ENCODE measurements at places on chromosomes 7 and 10.

DNA sequence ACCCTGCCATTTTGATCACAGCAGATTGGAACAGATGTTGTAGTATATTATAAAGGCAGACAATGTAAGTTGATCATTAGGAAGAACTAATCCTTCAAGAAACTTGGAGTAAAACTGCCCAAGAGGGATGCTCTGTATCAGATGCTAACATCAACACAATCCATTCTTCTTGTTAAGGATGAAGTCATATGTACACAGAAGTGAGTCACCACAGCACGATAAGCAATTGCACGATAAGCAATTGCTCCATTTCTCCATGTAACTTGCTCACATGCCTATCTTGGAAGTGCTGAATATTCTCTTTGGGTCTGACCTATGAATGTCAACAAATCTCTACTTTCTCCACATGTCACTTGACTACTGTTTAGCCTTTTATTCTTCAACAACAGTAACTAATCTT is 41.5 kb upstream of the DMTF1 start:
- no peak for DNase-seq

DNA sequence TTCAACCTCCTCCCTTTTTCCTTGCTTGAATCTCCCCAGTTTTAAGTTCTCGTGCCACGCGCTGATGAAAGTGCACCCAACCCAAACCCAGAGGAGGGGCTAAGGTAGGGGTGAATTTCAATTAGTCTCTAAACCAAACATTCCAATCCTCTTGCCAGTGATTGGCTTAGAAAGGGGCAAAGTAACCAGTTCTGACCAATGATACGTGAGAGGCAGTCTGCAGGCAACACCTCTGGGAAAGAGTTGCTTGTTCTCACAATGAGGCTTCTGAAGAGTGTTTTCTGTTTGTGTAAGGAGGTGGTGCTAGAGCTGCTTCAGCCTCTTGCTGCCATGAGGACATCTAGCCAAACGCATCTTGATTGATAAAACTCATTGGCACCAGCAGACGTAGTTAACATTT is 21.8 kb downstream of the SLC35G1 start:
- DNase-seq, result no peak

DNA sequence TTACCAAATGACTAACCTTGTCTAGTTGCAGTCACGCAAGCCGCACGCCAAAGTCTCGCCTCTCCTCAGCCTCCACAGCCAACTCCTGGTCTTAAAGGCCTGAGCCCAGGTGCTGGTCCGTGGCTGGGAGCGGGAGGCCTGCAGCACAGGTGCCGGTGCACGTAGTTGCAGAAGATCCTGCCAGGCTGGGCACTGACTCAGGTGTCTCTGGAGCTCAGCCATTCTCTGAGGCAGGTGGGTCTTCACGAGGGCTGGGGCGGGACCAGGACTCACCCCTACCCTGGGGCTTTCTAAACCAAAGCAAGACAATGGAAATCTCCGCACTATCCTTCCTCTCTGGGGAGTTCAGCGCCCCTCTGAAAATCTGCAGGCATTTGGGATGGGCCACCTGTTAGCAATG is 216.4 kb downstream of the MLLT10 start:
- no peak for DNase-seq

DNA sequence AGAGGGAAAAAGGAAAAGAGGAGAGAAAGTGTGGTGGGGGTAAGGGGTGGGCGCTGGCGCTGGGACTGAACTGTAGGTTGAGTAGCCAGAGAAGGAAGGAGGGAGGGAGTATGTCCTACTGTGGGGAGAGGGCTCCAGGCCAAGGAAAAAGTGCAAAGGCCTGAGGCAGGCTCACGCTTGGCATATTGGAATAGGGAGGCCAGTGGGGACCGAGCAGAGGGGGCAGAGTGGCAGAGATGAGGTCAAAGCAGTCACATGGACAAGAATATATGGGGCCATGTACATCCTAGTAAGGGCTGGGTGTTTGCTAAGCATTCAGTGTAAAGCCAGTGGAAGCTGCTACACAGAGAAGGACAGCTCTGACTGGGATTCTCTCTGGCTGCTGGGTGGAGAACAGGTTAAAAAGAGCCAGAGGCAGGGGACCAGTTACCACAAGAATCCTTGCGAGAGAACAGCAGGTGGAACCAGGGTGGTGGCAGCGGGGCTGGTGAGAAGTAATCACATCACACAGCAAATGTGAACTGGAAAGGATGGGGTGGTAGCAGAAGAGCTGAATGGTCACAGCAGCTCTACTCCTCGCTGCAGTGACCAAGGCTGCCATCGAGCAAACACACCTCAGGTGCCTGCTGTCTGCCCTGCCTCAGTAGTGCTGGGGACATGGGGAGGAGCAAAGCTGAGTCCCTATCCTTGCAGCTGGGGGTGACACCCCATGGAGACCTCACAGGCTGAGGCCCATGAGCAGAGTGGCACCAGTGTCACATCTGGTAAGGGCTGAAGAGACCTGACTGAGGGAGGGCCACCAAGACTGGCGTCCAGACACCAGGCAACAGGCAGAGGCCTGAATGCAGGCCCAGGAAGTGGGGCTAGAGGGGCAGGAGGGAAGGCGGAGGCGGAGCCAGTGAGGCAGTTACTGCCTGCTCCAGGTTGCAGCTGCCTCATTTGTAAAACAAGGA is 39.5 kb downstream of the FAM53B start:
- no peak for DNase-seq

DNA sequence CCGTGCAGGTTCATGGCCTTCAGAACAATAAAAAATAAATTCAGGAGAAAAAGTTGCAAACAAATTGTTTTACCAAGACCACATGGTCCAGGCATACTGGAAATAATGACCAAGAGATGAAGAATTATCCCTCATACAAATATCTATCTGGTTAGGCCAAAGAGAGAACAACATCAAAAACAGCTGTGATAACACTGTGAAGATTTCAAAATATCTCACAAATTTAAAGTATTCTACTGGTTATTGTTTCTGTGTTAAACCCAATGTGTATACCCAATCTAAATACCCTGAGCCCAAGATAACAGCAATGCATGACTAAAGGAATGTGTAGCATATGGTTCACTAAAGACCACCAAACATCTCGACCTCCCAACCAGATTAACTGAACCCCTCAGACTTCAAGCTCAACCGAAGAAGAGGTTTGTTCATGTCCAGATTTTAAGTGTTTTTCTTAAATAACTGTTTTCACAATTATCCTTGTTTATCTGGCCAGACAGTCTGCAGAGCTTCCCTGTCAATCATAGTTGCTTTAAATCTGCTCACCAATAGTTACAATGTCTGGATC is 10.9 kb downstream of the OR9A2 start:
- no peak for DNase-seq

DNA sequence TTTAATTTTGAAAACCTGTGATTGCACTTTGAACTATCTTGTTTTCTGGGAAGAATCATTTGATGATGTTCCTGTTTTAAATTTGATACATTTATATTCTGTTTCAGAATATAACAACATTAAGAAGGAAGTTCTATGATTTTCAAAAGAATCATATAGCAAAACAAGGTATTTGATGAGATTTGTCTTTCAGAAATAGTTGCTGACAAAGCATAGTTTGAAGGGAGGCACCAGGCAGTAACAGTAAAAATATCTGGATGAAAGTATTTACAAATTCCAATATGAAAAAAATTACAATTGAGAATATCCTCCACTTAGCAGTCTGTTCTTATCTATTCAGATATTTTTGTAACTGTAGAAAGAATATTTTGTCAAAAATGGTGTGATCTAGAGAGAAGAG is 266.1 kb upstream of the CSTF2T start:
- DNase-seq, result no peak

DNA sequence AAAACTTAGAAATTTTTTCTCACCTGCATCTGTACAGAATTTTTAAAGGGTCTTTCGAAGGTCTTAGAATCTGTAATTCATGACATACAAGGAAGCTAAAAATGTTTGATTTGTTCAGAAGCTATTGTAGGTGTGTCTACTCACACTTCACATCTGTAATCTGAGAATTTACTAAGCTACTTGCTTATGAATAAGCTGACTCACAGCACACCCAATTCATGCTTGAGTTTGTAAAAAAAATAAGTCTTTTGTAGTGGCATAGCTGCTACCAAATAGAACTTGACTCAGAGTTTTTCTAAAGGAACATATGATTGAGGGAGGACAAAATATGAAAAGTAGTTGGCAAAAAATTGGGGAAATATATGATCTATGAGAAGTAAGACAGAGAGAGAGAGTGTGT is 12.7 kb upstream of the AGR2 start:
- no peak for DNase-seq

DNA sequence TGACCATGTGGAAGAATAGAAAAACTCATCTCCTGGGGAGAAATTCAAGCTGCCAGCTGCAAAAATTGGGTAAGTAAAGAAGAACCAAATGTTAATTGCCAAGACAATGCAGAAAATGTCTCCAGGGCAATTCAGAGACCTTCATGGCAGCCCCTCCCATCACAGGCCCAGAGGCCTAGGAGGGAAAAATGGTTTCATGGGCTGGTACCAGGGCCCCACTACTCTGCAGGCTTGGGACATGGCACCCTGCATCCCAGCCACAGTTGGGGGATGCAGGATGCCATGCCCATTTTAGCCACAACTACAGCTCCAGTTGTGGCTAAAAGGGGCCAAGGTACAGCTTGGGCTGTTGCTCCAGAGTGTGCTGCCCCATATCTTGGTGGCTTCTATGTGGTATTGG is 20.9 kb upstream of the MKLN1 start:
- DNase-seq, result no peak

GRCh38 chr7:22726907-22727713 is at the start of gene IL6:
TSS of gene IL6 (plus strand) at chr7:22727200. CDS start at chr7:22727263, 63 bp downstream.
- no peak for DNase-seq

DNA sequence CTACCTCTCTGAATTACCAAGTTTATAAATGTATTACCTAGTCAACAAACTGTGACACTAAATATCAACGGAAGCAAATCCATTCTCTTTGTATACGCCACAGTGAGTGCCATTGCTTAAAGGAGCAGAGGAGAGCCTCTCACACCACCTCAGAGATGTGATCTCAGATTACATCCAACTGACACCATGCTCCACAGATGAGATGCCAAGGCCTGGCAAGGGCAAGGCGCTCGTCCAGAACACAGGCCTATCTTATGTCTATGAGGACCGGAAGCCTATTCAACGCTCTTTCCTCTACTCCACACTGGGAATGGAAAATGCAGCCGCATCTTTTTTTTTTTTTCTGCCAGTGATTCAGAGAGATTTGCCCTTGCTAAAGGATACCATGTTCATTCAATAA is 11.4 kb downstream of the PDIA4 start:
- no peak for DNase-seq

- DNase-seq, result no peak
Observed at GRCh38 chr10:71136036-71136721, 76.2 kb upstream of the UNC5B start.

DNA sequence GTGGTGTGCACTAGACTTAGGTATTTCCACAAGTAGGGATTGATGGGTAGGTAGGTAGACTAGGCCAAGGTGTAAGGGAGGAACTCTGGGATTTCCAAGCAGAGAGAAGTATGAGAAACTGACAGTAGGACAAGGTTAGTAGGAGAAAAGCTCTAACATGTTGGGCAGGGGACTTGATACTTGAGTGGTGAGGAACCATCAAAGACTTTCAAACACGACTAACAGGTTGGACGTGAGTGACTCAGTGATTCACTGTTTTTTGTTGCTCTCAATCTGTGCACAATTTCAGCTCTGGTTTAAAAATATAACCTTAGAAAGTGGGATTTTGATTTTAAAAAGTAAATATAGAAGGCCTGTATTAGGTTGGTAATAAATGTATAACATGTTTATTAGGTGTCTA is 44.4 kb downstream of the KLHDC10 start:
- no peak for DNase-seq

DNA sequence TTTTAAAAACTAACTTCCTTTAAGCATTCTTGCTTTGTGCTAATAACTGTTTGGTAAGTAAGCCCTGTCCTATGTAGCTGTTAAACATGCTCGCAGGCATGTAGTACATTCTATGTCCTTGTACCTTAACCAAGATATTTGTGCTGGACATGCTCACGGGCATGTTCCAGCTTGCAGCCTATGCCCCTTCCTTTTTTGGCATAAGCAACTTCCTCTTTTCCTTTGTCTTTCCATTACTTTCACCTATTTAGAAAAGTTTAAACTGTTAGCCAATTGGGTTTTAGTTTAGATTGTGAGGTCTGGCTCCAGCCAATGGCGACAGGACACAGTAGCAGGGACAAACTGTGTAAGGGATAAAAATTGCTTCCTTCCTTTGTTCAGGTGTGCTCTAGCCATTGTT is 14.4 kb upstream of the APBB1IP start:
- DNase-seq, result no peak

DNA sequence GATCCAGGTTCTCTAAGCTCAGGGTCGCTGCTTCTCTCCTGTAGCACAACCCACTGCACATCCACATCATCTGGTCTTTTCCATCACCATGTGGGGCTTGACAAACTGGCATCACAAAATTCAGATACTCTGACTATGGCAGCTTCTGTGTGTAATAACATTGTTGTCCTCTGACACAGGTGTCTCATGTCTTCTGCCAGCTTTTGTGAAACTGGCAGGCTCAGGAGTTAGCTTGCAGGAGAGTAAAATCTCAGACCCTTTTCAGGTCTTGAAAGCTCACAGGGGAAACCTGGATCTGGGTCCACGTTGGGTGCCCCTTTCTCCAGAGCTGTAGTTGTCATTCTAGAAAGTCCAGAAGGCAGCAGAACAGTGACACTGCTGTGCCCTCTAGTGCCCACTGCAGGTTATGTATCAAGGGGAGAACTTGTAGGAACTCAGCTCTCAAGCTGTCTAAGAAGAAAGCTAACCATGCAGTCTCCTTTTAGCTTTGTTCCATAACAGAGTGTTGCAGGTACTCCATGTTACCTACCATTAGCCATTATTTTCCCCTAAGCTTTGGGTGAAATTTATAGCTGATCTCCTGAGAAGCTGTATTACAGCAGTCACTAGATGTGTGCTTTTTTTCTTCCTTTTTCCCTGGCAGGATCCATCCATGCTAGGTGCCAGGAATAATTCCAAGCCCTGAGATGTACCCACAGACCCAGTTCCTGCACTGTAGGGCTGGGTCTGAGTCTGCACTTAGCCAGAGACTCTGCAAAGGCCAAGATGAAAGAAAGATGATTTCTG is 102.7 kb downstream of the ZNF248 start:
- DNase-seq, result no peak

- DNase-seq, result no peak
Observed at GRCh38 chr10:106252541-106252940, 912.0 kb downstream of the SORCS1 start.

- no peak for DNase-seq
Observed at GRCh38 chr10:133044401-133044811, 43.3 kb upstream of the ADGRA1 start.

DNA sequence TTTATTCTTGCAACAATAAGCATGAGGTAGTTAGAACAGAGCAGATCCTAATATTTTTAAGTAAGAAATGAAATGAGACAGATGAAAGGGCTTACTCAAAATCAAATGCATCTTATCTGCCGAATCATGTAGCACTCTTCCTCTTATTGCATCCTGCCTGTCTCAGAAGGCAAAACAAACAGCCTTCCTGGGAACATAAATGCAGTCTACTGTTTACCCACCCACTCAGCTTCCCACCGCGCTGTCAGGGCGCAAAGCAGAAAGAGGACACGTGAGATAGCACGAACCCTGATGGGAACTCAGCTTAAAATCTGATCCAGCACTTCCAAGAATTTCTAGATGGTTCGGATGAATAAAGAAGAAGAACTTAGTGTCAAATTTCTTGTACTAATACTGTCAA is 114.4 kb upstream of the CDK1 start:
- no peak for DNase-seq

Data from activated CD4-positive, alpha-beta T cell treated with anti-CD3 and anti-CD28 coated beads, Interleukin-2, amount 50 U/mL, for 4 hours (primary cell).